ENCODE measurements at places on chromosomes 1 and 21.
A peak's percentile ranks its signal among the peaks of the same experiment; 100 is the strongest.

DNA sequence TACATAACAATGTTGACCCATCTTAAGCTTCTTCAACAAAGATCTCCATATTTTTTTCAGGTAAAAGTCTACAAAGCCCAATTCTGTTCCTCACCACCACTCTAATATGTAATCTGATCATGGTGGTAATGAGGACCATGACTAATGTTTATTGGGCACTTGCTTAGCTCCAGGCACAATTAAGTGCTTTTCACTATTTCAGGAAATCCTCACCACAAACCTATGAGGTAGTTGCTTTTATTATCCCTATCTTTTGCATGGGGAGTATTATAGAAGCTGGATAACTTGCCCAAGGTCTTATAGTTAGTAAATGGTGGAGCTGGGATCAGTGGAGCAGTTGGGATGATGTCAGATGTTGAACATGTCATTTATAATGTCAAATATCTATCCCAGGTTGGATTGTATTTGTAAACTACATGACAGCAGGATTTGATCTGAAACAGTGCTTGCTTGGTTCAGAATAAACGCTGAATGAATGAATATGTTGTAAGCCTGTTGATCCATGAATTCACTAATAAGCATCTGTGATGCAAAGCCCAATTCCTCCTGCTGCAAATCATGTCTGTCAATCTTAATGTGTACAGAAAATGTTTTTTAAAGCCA lies 283.3 kb upstream of the ST6GALNAC5 start:
- DNase-seq = no peak

GRCh38 chr21:15893902-15894301 lies 164.1 kb downstream of the USP25 start:
- DNase-seq = no peak

- DNase-seq = peak; percentile 65
Measured at GRCh38 chr1:93814059-93814794, 64.8 kb downstream of the DNTTIP2 start.

- DNase-seq = no peak
Measured at GRCh38 chr1:42418516-42418915, 37.3 kb downstream of the ZMYND12 start.

- DNase-seq = no peak
Measured at GRCh38 chr1:24391882-24392603, 21.5 kb downstream of the STPG1 start.

DNA sequence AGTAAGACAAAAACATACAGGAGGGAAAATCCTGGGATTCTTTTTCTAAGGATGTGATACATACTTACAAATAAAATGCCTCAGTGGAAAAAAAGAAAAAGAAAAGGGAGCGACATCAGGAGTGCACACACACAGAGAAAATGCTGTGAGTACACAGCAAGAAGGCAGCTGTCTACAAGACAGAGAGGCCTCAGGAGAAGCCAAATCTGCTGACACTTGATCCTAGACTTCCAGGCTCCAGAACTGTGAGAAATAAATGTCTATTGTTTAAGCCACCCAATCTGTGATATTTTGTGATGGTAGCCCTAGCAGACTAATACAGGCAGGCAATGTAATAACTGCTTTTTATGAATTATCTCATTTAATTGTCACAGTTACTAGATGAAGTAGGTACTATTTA lies 17.0 kb upstream of the TRIM45 start:
- no peak for DNase-seq

GRCh38 chr1:84634536-84635205 lies 55.6 kb downstream of the SSX2IP start:
- DNase-seq = no peak

- DNase-seq = no peak
Measured at GRCh38 chr1:26583646-26584485, 54.3 kb downstream of the RPS6KA1 start.

DNA sequence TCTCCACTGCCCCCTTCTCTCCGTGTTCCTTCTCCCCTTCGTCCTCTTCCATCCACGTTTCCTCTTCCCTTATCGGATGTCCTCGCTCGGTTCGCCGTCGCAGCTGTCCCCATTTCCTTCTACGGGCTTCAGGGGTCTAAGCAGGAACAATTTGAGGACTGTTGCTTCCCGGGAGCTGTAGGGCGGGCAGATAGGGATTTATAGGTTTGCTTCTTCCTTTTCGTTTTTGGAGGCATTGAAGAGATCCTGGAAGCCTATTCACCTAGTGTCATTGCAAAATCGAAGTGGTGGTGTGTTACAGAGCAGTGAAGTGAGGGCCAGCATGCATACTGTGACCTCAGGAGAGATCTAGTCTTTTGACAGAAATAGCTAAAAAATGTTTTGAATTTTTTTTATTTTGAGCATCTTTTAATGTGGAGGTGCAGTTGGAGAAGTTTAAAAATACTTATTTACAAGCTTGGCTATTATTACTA lies 897 bp downstream of the ZYG11B start:
- DNase-seq = no peak

- DNase-seq = no peak
Measured at GRCh38 chr1:182149411-182149965, 88.0 kb upstream of the ZNF648 start.

DNA sequence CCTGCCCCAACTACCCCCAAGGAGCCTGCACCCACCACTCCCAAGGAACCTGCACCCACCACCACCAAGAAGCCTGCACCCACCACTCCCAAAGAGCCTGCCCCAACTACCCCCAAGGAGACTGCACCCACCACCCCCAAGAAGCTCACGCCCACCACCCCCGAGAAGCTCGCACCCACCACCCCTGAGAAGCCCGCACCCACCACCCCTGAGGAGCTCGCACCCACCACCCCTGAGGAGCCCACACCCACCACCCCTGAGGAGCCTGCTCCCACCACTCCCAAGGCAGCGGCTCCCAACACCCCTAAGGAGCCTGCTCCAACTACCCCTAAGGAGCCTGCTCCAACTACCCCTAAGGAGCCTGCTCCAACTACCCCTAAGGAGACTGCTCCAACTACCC lies 67.6 kb downstream of the TPR start:
- DNase-seq = no peak

- no peak for DNase-seq
Measured at GRCh38 chr1:229142471-229142870, 128.4 kb upstream of the RAB4A start.

- no peak for DNase-seq
Measured at GRCh38 chr1:90274376-90274775, 279.5 kb downstream of the ZNF326 start.

DNA sequence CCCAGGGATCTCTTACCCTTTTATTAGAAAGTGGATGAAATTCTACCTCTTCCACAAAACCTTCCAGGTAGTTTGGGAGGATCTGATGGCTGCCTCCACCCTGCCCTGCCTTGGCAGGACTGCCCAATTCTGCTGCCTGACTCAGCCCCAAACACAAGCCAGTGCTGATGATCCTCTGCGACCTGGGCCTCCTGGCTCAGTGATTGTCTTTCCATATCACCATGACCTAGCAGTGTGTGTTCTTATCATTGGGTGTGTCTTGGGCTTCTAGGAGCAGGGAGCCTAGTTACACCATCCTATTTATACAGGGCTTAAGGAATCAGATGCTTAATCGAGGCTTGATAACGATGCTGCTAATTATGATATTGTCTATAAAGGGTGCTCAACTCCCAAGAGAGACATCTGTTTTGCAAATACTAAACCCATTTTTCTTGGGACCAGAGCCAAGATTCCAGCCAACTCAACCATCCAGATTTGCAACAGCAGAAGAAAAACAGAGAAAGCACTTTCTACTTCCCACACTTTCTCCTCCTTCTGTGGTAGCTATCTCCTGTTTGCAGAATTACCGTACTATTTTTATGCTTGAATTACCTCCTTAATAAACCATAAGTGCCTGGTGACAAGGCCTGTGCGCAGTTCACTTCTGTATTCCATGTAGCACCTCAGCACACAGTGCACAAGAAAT lies 36.5 kb upstream of the KIF21B start:
- DNase-seq = no peak

- DNase-seq = no peak
Measured at GRCh38 chr1:7984811-7985210, 23.3 kb downstream of the PARK7 start.

DNA sequence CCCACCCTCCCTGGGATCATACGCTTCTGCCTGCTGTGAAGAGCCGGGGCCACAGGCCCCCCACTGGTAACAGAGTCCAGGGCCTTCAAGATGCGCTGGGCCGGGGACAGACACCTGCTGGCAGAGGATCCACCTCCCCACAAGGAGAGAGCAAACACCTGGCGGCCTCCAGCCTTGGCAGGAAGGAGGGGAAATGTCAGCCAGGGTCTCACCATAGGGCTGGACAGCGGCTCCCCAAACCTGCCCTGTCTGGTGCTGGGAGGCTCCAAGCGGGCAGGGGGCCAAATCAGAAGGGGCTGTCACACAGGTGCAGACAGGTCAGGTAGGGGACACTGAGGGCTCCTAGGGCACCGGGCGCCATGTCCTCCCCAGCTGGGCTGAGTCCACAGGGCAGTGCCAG lies 58.9 kb downstream of the KCNAB2 start:
- no peak for DNase-seq

- DNase-seq = peak; percentile 20
Measured at GRCh38 chr1:48236716-48237470, 14.4 kb downstream of the SLC5A9 start.

GRCh38 chr1:16215882-16216753 lies 3.7 kb upstream of the ARHGEF19 start:
- DNase-seq = no peak

- no peak for DNase-seq
Measured at GRCh38 chr21:26106562-26106961, 64.0 kb downstream of the APP start.

DNA sequence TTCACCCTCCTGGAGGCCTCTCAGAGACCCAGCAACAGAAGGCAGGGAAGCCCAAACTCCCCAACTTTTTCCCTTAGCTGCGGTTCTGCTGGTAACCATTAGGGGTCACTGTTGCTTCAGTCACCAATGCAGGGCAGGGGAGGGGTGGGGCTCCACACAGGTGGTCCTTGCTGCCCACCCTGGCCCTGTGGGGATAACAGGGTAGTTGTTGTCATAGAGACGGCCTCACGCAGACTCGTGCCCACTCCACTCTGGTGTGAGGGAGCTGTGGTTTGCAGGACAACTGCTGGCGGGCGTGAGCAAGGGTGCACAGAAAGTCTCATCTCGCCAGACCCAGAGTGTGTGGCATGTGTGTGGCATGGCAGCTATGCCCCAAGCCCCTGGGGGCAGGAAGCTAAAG lies 19.9 kb downstream of the INSRR start:
- no peak for DNase-seq

DNA sequence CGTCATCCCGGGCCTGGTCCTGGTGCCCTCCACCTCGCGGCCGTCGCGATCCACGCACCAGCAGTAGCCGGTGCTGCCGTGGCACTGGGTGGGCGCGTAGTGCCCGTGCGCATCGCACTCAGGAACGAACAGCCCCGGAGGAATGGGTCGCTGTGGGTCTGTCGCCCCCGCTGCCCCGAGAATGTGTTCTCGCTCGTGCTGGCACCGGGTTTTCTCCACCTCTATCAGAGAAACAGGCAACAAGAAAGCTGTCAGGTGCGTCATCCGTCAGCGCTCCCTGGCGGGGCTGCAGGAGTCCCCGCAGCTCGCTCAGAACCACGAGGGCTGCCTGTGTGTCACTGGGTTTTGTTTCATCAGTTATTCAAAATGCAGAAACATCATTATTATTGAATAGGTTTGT lies 71.2 kb downstream of the NID1 start:
- DNase-seq = no peak

- no peak for DNase-seq
Measured at GRCh38 chr1:30852026-30852425, 56.5 kb downstream of the SDC3 start.

- no peak for DNase-seq
Measured at GRCh38 chr1:5937373-5937857, 54.8 kb downstream of the NPHP4 start.

- no peak for DNase-seq
Measured at GRCh38 chr1:35319988-35320713, 51.6 kb downstream of the ZMYM4 start.

DNA sequence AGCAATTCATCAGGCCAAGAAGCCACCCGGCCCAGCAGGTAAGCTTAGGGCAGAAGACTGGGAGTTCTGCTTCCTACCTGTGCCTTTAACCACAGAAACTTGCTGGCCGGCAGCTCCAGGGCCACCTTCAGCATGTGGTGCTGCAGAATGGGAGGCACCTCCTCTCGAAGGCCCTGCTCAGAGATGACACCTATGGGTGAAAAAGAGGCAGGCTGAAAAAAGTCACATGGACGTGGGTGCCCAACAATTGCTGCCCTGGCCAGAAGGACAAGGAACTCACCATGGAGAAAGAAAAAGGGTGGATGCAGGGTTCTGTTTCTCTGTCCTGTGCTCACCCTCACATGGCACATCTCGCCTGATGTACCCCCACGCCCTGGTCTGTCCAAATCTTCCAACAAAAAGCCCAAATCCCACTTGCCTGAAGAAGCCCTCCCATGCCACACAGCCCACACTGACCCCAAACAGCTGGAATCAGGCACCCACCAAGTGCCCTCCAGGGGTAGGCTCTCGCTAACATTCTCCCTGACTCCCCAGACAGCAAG lies 33.0 kb downstream of the URB1 start:
- no peak for DNase-seq

- no peak for DNase-seq
Measured at GRCh38 chr1:51289676-51290488, 40.5 kb downstream of the TTC39A start.

- no peak for DNase-seq
Measured at GRCh38 chr1:103089221-103089620, 19.1 kb downstream of the COL11A1 start.

DNA sequence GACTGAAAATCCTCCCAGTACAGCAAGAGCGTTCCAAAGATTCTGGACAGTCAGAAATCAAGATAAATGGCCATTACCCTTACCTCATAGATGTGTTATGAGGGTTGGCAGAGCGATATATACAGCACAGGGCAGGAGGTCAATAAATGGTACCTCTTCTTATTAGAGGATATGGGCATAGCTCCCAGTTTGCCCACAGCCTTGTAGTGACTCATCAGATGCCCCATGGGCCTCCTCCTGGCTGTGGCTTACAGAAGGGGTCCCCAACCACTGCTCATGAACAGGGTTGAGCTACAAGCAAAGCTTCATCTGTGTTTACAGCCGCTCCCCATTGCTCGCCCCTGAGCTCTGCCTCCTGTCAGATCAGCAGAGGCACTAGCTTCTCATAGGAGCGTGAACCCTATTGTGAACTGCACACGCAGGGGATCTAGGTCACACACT lies 7.3 kb upstream of the IFNGR2 start:
- no peak for DNase-seq

GRCh38 chr1:185654199-185654951 lies 79.8 kb upstream of the HMCN1 start:
- DNase-seq = no peak

DNA sequence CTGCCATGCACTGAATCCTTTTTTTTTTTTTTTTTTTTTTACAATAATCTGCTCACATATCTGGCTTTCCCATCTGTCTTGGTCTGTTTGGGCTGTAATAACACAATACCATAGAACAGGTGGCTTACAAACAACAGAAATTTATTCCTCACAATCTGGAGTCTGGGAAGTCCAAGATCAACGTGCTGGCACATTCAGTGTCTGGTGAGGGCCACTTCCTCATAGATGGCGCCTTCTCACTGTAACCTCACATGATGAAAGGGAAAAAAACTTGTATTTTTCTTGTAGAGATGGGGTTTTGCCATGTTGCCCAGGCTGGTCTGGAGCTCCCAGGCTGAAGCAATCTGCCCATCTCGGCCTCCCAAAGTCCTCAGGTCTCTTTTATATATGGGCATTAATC lies 13.0 kb upstream of the PARP1 start:
- no peak for DNase-seq

- DNase-seq = no peak
Measured at GRCh38 chr1:245877976-245878375, 629.1 kb downstream of the SMYD3 start.

All from left renal cortex interstitium (tissue), 4 donors.